Activated naive CD8-positive, alpha-beta T cell treated with anti-CD3 and anti-CD28 coated beads for 36 hours (primary cell): ENCODE measurements at places on chromosomes 6 and 20.
A peak's percentile ranks its signal among the peaks of the same experiment; 100 is the strongest.

DNA sequence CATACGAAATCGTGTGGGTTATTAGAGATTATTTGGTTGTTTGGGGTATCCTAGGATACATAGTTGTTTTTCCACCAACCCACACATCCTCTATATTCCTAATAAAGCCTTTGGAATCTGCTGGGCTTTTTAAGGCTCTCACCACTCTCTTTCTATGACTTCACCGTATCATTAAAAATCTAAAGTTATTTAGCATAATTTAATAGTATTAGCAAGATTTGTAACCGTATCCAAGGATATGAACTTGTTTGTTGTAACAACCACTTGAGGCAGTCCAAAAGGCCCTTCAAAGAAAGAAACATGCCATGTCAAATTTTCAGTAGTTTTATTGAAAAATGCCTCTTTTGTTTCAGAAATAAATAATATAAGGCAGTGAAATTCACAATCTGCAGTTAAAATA, 121.8 kb downstream of the COL12A1 start:
- no peak overlapping the region for H3K27ac ChIP-seq
- H3K36me3 ChIP-seq: no peaks in the 10 kb centered on the region
- H3K4me3 ChIP-seq: no peak overlapping the region
- no peaks in the 10 kb centered on the region for H3K4me1 ChIP-seq

GRCh38 chr6:29419516-29419915, 4.8 kb downstream of the OR12D1 start:
- no peaks in the 10 kb centered on the region for H3K4me1 ChIP-seq
- no peak overlapping the region for H3K27ac ChIP-seq
- no peaks in the 10 kb centered on the region for H3K36me3 ChIP-seq
- no peak for DNase-seq
- peaks cover 59% of the 10 kb centered on the region for H3K27me3 ChIP-seq

DNA sequence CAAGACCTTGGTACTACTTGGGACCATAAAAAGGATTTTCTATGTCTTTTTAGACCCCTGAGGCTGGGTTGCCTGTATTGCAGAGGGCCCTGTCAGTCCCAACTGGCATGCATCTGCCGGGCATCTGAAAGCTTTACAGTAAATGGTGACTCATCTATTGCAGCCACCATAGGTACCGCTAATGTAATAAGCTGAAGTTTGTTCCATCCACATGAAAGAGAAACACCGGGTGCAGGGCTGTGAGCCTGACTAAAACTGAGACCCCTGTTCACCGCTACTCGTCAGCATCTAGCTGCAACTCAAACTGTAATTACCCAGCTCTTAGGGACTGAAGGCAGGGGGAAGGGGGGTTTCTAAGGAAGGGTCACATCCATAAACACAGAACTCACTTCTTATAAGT, 49.5 kb downstream of the TRERF1 start:
- H3K36me3 ChIP-seq: peaks cover 5% of the 10 kb centered on the region
- DNase-seq: peak; percentile 73
- H3K4me1 ChIP-seq: peaks cover 64% of the 10 kb centered on the region
- H3K4me3 ChIP-seq: peak overlapping the region; percentile 44

GRCh38 chr6:152669895-152670294, 27.8 kb upstream of the MYCT1 start:
- H3K27me3 ChIP-seq: peaks cover 6% of the 10 kb centered on the region
- H3K27ac ChIP-seq: no peak overlapping the region
- H3K4me3 ChIP-seq: no peak overlapping the region
- no peaks in the 10 kb centered on the region for H3K36me3 ChIP-seq
- no peak for DNase-seq
- H3K4me1 ChIP-seq: no peaks in the 10 kb centered on the region

- DNase-seq: no peak
- H3K36me3 ChIP-seq: peaks cover 7% of the 10 kb centered on the region
- H3K27ac ChIP-seq: no peak overlapping the region
- H3K4me1 ChIP-seq: no peaks in the 10 kb centered on the region
Measured at GRCh38 chr6:167951781-167952511, 45.5 kb upstream of the KIF25 start.
